ENCODE measurements at places on chromosomes 13 and 19.

- no peak for DNase-seq
These were observed 122.3 kb downstream of the MIPEP start for GRCh38 chr13:23766939-23767338.

DNA sequence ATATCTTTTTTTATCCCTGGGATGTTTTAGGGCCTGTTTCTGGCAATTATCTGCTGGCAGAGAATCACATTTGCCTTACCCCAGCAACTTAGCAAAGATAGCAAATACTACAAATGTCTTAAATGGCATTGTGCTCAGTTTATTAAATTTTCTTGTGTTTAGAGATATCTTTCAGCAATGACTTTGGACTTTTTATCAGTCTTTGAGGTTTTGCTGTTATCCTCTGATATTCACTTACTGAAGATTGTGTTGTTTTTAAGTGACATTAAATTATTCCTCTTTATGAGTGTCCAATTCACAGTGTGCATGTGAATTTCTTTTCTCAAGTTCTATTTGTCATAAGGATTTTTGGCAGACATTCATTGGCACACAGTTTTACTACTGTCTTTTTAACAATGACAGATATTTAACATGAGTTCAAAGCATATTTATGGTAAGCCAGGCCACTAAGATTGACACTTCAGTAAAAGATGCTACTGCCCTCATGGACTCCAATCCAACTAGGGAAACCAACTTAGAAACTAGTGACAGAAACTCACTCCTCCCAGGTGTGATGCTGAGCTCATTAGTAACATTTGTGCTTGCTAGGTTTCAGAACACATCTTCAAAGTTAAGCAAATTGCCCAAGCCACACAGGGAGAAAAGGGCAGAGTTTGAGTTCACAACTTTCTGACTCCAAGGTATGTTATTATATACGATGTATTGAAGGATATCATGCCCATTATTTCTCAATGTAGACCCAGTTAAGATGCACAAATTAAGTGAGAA, 481.9 kb downstream of the GPC6 start:
- DNase-seq = no peak

GRCh38 chr13:89966524-89966923, 1381.0 kb upstream of the MIR17HG start:
- no peak for DNase-seq

DNA sequence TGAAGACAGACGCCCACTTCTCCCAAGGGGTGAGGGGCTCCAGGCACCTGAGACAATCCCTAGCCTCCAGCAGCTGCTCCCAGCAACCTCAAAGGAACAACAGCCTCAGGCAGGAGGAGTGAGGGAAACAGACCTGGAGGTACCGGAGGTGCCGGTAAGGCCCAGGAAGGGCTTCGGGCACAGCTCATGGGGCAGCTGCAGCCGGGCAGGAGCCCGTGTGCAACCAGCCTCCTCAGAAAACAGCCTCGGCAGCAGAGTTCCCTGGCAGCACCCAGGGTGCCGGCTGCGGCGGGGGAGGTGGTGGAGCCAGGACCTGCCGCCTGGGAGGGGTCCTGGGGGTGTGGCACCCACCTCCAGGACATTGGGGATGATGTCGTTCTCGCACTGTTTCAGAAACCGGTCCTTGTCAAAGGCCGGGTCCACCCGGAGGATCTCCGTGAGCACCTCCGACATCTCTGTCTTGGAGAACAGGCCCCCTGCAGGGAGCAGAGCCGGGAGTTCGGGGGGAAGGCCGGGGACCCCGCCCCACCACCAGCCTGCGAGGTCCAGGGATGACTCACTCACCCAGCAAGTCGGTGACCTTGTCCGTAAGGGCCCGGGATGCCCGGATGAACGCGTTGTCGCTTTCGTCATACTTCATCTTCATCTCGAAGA, 6.5 kb upstream of the CTXN1 start:
- no peak for DNase-seq

GRCh38 chr13:95269756-95270155, 31.5 kb downstream of the ABCC4 start:
- DNase-seq = no peak

Data from transverse colon (tissue), 4 donors.